ENCODE measurements at places on chromosomes 3 and 15.

DNA sequence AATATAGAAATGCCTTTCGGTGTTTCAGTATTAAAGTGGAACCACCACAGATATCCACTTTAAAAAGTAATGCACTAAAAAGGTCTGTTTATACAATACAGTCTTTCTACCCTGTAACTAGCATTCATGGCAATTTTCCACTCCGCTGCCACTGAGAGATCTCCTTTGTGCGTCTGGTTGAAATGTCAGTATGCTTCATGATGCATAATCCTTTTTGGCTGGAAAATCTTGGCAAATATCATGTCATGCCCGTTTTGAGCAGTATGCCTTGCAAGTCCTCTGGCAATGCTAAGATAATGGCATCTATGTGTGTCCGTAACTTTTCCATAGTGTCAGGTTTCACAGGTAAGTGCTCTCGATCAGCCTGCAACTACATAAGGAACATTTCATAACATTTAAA is 30.8 kb upstream of the ARF4 start:
- DNase-seq, result no peak

GRCh38 chr15:76160426-76161152 is 100.8 kb downstream of the TMEM266 start:
- DNase-seq, result no peak

DNA sequence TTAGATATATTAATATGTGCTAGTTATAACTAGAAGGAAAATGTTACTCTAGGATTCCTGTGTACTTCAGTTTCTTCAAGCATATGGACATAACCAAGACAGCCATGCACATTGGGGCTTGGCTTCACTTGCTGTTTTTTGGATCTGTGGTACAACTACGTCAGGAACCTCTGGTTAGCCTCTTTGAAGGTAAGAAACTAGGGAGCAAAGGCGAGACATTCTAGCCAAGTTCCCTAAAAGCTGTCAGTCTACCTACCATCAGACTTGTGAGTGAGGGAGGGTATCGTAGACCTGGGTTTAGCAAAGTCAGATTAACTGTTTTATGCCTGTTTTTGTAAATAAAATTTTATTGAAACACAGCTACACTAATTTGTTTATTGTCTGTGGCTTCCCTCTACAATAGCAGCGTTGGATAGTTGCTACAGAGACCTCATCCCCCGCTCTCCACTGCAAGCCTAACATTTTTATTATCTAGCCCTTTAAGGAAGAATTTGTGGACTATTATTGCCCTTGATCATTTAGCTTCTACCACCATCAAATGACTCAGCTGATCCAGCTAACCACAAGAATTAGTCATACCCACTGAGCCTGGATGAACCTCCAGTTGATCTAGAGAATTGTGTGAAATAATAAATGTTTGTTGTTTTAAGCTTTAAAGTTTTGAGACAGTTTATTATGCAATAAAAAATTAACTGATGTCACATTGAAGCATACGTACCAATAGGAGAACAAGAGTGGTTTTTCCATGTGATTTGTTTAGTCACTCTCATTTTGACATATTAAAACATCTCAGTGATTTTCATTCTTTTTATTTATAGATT is 58.1 kb downstream of the RSRC1 start:
- no peak for DNase-seq

GRCh38 chr3:150480877-150481276 is 65.4 kb downstream of the SERP1 start:
- DNase-seq, result no peak

DNA sequence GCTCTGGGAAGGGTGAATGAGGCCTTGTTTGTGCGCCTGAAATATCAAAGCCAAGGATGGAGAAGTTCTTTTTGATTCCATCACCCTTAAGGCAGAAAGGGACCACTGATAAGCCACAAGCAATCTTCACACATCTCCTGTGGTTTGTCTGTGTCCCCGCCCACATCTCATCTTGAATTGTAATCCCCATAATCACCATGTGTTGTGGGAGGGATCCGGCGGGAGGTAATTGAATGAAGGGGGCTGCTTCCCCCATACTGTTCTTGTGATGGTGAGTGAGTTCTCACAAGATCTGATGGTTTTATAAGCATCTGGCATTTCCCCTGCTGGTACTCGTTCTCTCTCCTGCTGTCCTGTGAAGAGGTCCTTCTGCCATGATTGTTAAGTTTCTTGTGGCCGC is 329.6 kb upstream of the RGMA start:
- DNase-seq, result no peak

DNA sequence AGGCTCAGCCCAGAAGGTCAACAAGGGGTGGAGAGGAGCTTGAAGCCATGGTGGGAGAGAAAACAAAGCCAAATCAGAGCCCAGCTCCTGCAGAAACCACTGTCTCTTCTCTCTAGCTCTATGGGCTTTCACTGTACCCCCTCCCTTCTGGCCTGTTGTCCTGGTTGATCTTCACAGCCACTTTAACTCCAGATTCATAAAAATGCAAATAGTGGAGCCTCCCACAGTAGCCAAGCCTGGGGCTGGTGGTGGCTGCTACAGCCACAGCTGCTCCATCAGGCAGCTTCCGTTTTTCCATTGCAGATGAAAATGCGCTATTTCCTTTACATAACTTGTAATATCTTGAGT is 20.7 kb upstream of the CAV3 start:
- DNase-seq, result no peak

DNA sequence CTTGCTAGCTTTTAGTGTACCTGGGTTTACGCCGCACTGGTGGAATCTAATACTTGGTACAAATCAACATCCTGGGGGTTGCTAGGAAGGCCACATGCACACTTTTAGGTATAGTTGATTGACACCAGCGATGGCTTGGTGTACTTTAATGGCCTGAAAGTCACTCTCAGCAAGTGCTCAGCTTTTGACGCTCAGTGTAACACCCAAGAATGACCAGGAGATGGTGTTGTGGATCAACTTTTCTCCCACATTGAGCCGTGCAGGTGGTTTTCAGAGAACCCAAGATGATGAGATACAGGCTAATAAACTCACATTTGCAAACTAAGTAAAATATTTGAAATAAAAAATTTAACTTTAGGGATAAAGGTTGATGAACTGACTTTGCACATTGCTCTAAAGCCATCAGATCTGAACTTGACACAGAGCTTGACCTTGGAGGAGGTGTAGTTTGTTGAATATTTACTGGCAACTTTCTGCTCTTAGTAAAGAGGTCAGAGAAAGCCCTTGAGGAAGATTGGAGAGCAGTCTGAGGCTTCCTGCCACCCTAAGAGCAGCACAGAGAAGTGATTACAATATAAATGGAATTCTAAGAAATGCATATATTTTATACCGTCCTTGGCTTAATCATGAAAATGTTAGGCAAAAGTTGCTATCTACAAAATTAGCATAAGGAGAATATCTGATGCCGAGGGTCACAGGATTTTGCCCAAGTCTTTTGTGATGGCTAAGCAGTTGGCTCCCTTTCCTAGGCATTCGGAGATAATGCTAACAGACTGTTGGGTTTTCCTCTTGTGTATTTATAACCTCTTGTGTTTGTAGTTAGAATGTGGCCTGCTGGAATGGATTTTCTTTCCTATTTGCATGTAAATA is 143.4 kb upstream of the RASGRP1 start:
- DNase-seq, result no peak

DNA sequence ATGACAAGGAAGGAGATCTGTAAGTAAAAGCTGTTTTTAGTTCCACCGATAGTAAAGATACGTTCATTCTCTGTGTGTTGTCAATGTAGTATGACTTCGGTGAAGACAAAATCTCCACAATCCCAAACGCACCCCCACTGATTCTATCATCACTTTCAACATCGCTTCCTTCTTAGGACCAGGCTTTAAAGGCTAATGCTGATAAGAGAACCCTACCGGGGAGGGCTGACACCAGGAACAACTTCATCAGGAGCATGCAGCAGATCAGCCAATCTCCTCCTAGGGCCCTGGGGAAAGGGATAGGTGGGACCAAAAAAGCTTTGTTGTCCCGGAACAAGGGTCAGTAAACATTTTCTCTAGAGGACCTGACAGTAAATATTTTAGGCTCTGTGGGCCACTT is 334.1 kb downstream of the VPS13C start:
- DNase-seq, result no peak

DNA sequence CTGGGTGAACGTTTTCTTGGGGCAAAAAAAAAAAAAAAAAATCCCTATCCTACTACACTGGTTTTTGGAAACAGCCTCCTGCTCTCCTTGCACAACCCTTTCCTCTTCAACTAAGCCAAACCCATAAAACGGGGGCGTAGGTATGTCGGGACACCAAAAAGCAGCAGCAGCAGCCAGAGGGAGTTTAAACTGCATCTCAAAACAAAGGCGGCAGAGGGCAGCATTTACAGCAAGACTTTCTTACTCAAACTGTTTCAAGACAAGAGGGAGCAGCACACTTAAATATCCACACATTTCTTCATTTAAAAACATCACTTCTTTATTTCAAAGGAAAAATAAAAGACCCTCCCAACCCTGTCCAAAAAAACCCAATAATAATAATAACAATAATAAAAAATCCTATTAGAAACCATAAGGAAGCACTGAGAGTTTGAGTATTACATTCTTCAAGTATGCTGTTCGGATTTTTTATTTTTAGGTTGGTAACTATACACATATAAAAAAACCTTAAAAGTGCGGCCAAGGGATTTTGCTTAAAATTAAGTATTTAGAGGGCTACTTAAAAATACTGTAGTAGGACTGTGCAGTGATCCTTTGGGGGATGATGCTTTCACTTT is 43.9 kb upstream of the PLXND1 start:
- DNase-seq, result no peak

- DNase-seq, result no peak
These were observed 66.4 kb downstream of the USP13 start for GRCh38 chr3:179719048-179719734.

- DNase-seq, result no peak
These were observed 33.1 kb downstream of the CMTM7 start for GRCh38 chr3:32424581-32425250.

DNA sequence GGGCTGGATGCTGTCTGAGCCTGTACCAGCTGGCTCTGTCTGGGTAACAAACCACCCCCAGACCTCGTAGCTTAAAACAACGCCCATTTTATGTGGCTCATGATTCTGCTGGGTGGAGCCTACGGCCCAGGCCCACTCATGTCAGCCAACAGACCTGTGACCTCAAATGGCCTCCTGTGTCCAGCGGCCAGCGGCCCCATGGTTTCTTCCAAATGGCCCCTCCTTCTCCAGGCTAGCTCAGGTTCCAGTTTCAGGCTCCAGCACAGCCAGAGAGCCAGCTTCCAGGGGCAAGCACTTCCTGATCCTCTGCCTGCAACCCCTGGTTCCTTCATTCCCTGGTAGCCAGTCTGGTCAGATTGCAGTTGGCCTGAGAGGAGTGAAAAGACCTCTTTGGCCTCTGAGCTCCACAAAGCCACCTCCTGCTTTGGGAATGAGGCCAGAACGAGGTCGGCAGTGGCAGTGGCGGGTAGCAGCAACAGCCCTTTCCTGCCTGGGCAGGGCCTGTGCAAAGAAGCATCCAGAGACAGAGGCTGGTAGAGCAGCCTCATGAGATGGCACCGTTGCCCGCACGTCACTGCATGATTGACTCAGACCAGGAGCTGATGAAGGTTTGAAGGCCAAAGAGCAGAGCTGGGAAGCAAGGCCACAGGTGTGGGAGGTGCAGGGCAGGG is 21.0 kb upstream of the PLXNA1 start:
- no peak for DNase-seq

- no peak for DNase-seq
These were observed 59.7 kb downstream of the MAP3K13 start for GRCh38 chr3:185422677-185423076.

DNA sequence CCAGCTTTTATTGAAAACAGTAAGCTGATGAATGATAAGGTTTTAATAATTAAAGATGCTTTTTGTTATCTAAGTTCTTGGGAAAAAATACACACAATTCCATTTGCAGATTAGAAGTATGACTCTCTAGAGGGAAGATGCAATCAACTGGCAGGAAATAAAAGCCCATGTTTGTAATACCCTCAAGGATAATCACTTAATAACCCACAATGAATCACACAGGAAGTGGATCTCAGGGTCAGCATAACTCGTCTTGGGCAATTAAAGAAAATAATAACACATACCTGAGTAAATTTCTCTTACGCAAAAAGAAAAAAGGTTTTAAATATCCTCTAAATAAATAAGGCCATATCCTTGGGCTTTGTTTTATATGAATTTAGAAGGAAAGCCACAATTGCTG is 9.4 kb upstream of the EID1 start:
- DNase-seq, result no peak

- no peak for DNase-seq
These were observed 855 bp downstream of the GMPPB start for GRCh38 chr3:49722896-49723295.

DNA sequence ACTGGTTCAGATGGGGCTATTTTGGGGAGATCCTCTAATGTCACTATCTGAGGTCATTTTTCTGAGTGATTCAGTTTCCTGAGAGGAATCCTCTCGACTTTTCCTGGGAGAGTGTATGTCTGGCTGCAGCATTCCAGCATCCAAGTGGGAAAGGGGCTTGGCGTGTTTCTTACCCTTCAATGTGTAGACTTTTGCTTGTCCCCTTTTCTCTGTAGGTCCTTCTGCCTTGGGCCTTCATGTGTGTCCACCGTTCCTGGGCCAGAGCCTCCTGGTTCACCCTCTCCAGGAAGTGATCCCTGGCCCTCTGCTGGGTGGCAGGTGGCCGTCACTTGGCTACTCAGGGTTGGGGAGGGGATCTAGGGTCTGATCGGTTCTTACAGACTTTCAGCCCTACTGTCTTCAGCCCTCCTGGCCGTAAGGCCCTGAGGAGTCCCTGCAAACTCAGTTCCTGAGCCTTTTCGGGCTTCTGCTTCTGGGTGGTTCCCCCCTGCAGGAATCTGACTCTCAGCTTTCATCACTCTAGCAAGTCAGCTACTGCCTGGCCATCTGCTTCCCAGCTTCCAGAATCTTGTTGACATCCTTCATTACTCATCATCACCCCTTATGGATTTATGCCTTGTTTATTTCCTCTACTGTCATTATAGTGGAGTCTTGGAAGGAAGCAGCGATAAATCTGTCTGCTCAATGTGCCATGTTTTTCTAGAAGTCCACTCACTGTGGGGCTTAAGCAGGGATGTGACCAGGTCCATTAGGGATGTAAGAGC is 36.5 kb downstream of the GOLGA6L10 start:
- DNase-seq, result no peak

- no peak for DNase-seq
These were observed 22.5 kb downstream of the MAP2K5 start for GRCh38 chr15:67564968-67565345.

DNA sequence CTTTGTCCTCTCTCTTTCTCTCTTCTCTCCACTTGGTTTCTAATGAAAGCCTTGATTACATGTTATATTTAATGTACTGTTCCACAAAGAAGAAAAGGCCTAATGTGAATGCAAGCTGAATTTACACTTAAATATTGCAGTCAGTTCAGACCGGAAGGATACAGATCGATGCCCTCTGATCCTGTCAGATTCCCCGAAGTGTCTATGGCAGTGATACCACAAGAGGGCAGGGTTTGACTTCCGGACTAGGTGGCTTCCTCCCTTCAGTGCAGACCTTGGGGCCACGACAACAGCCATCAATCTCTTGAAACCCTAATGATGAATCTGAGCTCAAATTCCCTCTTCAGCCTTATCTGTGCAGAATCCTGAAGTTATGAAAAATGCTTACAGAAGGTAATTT is 29.5 kb downstream of the AGTR1 start:
- no peak for DNase-seq

- no peak for DNase-seq
These were observed 495.9 kb upstream of the NAALADL2 start for GRCh38 chr3:174363256-174363655.

GRCh38 chr3:54858093-54858785 is 69.6 kb downstream of the LRTM1 start:
- DNase-seq, result no peak
